Activated CD8-positive, alpha-beta memory T cell treated with anti-CD3 and anti-CD28 coated beads, Interleukin-2, amount 50 U/mL, for 4 hours (primary cell): ENCODE measurements at places on chromosomes 5 and 9.

DNA sequence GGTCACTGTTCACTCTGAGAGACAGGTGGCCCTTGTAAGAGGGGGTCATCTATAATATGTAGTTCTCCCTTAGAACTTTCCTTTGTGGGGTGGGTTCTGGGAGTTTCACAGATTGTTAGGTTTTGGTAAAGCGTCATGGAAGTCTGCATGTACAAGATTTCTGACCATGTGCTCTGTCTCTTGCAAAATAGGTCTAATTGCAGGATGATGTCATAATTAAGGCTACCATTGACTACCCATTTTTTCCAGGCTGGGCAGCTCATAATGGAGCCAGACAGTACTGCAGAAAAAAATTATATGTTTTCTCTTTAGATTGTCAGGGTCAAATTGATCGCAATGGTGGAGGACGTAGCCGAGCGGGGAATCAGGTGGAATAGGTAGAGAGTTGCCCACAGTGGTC is 3.7 kb upstream of the GM2A start:
- DNase-seq, result no peak

- DNase-seq, result no peak
These were observed 41.5 kb upstream of the HMHB1 start for GRCh38 chr5:143770450-143770849.

GRCh38 chr9:112360047-112360804 is 19.7 kb upstream of the HSDL2 start:
- no peak for DNase-seq

DNA sequence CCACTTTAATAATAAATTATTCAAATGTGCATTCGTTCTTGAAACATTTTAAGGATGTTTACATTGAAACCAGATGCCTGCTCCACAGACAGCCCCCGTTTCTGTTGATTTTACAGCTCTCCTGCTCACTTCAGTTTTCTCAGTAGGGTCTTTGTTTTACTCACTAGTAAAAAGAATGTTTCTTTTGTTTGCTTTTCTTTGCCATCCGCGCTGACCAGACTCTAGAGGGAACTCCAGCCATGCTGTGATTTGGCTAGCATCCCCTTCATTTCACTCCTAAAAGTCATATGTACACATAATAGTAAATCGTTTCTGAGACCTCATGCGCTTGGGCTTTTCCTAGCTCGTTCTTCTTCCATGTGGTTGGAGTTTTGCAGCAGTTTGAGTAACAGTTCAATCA is 28.7 kb upstream of the PALM2AKAP2 start:
- DNase-seq, result no peak

DNA sequence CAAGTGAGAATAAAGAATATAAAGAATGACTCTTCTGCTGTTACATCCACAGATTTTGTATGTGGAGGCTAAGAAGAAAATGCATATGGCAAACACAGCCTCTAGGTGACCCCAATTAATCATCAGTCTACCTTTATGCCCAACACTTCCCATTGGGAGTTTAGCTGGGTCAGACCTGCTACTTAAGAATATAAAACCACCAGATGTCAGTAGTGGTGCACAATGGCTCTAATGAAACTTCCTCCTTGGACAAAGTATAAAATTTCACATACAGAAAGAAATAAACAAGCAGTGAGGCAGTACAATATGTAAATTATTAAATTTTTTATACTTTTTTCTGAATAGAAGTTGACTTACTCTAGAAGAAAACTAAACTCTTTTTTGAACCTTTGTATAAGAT is 539.9 kb downstream of the BRINP1 start:
- no peak for DNase-seq

GRCh38 chr9:18194316-18194715 is 279.6 kb upstream of the ADAMTSL1 start:
- no peak for DNase-seq

- no peak for DNase-seq
These were observed 205.1 kb downstream of the PCSK1 start for GRCh38 chr5:96227957-96228356.

GRCh38 chr5:140965905-140966292 is 377 bp upstream of the PCDHAC2 start:
- no peak for DNase-seq

DNA sequence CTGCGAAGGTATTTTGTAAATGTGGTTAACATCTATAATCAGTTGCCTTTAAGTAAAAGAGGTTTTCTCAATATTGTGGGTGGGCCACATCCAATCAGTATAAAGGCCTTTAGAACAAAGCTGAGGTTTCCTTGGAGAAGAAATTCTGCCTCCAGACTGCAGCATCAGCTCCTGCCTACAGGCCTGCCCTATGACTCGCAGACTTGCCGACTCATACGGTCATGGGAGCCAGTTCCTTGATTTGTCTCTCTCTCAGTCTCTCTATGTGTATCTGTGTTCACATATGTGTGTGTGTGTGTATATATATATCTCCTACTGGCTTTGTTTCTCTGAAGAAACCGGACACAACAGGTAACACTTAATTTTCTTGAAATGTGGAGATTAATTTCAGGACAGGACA is 45.3 kb downstream of the SLC36A1 start:
- DNase-seq, result no peak

- no peak for DNase-seq
These were observed 118.1 kb downstream of the COL23A1 start for GRCh38 chr5:178472138-178472537.

GRCh38 chr5:116032094-116032517 is at the start of gene ARL14EPL:
TSS of gene ARL14EPL (plus strand) at chr5:116032472. CDS start at chr5:116051466, 18,994 bp downstream.
- no peak for DNase-seq

DNA sequence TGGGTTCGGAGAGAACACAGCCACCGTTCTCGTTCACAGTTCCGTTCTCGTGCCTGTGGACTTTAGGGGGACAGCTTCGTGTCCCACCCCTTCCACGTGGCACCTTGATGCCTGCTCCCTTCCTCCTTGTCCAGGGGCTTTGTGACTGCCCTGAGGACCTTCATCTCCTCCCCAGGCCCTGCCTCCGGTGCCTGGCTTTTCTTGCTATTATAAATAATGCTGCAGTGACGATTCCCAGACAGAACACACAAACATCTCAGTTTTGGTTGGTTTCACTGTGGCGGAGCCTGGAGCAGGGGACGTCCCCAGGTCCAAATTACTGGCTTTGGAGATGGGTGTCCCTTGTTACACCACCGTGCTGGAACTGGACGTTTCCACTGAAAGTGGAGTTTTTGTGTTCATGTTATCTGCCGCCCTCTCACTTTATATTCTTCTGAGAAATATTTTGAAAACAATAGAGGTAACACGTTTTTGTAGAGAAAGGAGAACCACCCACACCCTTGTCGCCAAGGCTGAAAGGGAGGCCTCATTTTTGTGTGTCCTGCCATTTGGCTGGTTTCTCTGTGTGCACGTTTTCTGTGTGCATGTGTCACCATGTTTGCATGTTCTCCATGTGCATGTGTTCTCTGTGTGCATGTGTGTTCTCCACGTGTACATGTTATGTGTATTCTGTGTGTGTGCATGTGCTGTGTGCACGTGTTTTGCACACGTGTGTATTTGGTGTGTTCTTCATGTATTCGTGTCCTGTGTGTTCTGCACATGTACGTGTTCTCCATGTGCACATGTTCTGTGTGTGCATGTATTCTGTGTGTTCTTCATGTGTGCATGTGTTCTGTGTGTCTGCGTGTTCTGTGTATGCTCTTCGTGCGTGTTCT is 24.2 kb downstream of the WNK2 start:
- DNase-seq, result no peak

DNA sequence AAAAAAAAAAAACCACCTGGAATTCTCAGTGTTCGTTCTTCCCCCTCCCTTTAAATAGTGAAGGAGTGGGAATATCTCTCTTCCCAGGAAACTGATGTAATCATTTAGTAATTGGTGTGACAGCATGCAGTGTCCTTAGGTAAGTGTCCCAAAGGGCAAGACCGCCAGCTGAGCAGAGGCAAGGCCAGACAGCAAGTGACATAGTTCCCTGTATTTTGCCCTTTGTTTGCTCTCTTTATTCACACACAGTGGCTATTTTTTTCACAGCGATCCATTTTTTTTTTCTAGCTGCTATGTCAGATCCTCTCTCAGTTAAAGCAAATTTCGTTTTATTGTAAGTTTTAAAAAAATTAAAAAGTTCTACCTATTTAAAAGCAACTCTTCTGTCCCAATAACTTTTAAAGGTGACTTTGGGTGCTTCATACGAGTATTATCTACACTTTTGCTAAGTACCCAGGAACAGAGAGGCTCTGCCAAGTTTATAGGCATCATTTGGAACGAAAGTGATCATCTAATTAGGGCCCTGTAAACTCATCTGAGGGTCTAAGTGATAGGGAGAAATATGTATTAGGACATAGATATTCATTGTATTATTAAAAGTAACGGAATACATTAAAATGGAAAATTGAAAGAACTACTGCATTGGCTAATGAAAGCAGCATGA is 98.2 kb upstream of the ALDH1A1 start:
- DNase-seq, result no peak

GRCh38 chr9:130437011-130437789 is 7.6 kb upstream of the ASS1 start:
- no peak for DNase-seq

- no peak for DNase-seq
These were observed 40.1 kb downstream of the PHAX start for GRCh38 chr5:126640866-126641265.

DNA sequence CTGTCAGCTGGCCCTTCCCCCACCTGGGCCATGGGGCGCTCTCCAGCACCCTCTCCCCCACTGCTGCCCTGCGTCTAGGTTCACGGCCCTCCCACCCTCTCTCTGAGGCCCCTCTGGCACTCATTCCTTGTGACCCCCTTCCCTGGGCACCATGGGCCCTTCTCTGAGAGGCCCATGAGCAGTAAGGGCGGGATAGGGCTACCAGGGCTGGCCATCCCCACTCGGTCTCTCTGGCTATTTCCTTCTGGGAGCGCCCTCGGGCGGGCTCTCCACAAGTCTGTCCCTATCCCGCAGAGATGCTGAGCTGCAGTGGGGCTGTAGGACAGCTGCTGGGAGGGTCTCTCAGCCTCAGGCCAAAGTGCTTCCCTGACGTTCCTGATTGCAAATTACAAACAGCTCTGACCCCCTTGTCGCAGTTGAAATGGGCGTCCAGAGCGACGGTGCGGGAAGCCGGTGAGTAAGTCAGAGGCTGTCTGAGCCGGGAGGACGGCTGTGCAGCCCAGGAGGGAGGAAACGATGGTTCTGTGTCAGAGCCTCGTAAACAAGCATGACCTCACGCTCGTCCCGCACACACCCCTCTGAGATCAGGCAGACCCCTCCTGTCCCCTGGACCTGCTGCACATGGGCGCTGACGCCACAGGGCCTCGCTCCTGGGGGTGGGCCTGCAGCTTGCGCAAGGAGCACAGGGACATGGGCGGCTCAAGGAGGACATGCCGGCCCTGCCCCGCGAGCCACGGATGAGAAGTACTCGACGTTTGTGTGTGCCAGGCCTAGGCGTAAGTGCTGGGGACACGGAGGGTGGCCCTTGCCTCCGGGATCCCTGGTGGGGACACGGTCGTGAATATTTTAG is 36.3 kb upstream of the GFPT2 start:
- no peak for DNase-seq

GRCh38 chr5:124544366-124545055 is 201.9 kb downstream of the ZNF608 start:
- no peak for DNase-seq

DNA sequence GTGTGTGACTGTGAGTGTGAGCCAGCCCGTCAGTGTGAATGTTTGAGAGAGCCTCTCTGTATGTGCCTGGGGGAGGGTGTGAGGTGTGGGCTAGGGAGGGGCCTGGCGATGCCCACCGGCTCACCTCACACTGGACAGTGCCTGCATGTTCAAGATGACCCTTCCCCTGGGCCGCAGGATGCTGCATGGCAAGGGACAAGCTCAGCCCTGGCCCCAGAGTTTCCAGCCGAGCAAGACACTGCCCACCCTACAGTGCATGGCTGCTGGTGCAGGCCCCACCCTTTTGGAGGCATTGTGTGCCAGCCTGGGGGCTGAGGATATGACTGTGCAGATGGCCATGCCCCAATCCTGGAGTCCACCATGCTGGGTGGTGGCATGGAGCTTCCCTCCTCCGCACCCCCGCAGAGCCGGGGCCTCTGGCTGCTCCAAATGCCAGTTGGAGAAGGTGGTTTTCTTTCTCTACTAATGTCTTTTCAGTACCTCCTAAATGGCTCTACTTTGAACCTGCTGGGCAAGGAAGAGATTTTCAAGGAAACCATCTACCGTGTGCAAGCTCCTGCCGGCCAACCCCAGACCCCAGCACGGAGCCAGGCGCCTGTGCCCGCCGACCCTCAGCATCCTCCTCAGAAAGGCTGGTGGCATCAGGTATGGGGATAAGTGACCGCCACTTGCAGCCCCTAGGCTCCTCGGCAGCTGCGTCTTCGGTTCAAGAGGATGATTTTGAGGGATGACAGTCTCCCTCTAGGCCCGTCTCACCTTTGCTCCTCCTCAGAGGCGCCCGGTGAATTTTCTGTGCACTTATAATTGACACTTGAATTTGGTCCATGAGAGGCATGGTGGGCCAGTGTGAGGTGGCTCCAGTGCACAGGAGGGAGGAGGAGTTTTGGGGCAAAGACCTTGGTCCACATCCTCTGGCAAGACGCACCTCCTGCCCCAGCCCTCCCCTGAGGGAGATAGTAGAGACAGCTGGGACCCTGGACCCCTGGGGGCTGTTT is 27.7 kb downstream of the FGD3 start:
- DNase-seq, result no peak

- no peak for DNase-seq
These were observed at the start of gene RNF208 for GRCh38 chr9:137222190-137223077. TSS of gene RNF208 (minus strand) at chr9:137222240. CDS start at chr9:137221212, 1,028 bp downstream.

DNA sequence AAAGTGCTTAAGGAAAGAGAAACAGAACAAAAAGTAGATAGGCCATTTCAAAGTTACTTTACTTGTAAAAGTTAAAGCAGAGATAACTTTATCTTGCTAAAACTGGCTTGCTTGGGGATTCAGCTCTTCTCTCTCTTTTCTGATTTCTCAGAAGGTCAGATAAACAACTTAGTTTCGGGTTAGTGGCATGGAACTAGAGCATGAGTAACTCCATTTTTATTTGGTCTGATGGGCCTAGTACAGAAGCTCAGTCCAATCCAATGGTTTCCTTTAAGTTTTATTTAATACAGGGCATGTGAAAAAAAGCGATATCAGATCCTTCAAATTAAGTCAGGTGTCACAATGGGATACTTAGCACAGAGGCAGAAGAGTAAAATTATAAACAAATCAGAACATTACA is 18.8 kb upstream of the GPBP1 start:
- no peak for DNase-seq

DNA sequence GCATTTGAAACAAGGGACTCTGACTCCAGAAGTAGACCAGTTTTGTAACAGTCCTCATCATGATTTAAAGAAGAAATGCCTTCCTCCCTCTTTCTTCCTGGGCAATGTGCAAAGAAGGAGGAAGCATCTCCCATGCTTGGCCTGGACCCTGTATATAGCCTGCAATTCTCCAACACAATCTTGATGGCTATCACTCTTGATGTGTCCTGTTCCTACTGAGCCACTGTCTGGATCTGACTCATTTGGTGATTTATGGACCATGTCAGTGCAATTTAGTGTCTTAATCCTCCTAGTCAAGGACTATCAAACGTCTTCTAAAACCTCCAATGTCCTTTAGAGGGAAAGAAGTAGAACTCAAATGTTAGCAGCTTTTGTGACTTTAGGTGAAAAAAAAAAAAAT is 697.3 kb downstream of the TLR4 start:
- no peak for DNase-seq

DNA sequence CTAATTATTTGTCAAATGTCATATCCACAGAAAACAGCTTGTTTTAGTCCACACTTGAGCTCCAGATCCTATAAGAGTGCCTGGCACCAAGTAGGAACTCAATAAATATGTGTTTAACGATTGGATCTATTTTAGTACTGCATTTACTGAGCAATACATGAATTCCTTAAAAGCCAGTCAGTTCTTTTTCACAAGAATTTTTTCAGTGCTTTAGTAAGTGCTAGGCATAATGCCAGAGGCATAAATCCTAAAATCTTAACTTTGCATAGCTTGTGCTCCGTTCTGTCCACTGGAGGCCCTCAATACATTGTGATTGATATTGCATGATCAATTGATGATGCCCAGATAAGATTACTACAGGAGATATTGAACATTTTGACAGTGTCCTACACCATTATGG is 67.3 kb upstream of the PCSK5 start:
- DNase-seq, result no peak
